Substantia nigra (tissue), 51 donors: ENCODE measurements at places on chromosomes 13 and 19.

- DNase-seq = no peak
Measured at GRCh38 chr19:57812226-57812625, 2.5 kb downstream of the ZNF552 start.

DNA sequence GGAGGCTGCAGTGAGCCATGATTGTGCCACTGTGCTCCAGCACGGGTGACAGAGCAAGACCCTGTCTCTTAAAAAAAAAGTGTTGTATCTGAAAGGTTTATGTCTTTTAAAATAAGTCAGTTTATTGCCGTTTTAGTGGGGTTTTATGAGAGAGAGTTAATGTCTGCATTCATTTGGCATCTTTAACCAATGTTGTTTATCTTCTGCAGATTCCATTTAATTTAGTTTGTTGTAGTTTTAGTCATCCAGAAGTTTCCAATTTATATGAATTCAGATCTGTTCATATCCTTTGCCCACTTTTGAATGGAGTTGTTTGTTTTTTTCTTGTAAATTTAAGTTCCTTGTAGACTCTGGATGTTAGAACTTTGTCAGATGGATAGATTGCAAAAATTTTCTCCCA lies 36.7 kb upstream of the LPAR6 start:
- DNase-seq = no peak

- no peak for DNase-seq
Measured at GRCh38 chr13:107767119-107767518, 448.2 kb downstream of the LIG4 start.

DNA sequence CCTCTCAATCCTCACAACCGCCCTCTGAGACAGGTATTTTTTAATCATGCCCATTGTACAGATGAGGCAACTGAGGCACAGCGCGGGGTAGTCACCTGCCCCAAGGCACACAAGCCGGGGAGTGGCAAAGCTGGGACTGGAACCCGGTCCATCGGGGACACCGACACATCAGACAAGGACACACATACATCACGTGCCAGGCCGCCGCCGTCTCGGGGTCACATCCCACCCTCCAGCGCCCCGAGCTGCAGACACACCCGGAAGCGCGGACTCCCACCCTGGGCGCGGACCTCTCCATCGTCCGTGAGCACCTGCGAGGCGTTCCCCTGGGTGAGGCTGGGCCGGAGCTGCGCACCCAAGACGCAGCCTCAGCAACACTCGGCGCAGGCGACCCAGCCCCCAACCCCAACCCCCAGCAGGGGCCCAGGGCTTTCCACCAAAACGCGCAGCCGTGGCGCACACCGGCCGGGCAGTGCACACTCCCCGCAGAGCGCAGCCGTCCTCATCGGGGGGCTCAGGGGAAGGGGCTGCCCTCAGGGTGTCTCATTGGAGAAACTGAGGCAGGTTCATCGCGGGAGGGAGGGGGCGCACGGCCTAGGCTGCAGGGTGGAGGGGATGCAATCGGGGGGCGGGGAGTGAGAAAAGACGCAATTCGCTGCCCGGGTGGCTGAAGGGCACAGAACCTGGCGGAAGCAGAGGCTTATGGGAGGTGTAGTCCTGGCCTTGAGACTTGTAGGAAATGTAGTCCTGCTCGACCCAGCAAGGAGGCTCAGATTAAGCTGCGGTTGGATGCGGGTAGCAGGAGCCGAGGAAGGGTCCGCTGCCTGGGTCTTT lies 1.9 kb upstream of the LMTK3 start:
- DNase-seq = peak; percentile 61

DNA sequence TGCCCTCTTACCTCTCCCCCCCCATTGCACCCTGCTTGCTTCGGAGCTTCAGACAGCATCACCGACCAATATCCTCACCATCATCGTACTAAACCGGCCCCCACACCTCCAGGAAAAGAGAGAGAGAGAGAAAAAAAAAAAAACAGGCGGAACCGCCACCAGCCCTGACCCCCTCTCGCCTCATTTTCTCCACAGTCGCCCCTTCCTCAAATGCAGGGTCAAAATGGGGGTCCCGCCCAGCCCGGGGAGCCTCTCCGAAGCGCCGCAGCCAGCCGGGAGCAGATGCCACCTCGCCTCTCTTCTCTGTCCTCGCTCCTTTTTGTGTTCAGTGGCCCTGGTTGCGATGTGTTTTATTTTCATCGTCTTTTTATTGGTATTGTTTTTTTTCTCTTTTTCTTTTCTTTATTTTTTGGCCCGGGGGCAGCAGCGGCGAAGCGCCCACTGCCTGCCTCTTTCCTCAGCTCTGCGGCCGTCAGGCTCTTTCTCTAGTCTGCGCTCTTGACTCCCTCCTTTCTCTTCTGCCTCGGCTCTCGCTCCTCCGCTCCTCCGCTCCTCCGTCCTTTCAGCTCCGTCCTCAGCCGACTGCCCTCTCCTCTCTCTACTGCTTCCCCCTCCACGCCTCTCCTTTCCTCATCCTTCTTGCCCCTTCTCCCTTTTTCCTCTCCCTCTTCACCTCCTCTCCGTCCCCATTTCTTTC lies 41.4 kb downstream of the DEDD2 start:
- no peak for DNase-seq

- no peak for DNase-seq
Measured at GRCh38 chr19:40381321-40381720, 8.7 kb downstream of the HIPK4 start.

DNA sequence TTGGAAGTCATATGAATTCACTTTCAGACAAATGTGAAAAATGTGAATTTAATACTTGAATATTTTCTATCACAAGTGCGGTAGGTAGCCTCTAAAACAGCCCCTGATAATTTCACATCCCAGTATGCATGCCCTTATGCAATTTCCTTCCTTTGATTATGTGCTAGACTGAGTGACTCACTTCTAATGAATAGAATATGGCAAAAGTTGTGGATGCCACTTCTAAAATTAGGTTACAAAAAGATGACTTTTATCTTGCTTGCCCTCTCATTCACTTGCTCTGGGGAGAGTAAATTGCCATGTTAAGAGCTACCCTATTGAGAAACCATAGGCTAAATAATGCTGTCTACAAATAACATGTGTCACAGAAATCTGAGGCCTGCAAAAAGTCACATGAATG lies 402.5 kb upstream of the PCDH9 start:
- DNase-seq = no peak
